ENCODE measurements at places on chromosomes 4 and X.
A peak's percentile ranks its signal among the peaks of the same experiment; 100 is the strongest.

GRCh38 chr4:6910340-6910959 lies 824 bp downstream of the TBC1D14 start:
- no peak for DNase-seq

GRCh38 chrX:39174772-39175417 lies 373.6 kb downstream of the MID1IP1 start:
- no peak for DNase-seq

DNA sequence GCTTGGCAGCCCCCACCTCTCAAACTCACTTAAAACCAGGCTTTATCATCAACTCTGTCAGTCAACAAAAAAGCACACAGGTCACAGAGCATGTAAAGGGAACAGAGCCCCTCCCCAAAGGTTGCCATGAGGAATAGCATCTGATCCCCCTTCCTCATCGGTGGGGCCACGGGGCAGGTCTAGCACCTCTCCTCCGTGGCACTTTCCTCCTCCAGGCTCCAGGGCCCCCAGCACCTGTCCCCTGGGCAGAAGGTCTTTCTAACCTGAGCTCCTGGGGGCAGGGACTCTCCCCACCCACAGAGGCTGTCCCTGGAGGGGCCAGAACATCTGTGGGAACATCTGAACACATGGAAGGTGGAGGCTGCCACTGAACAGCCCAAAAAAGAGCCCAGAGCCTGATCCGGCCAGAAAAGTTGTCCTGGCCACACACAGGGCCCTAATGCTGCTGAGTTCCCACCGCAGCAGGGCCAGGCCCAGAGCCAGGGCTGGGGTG lies 65.7 kb downstream of the ZFYVE28 start:
- DNase-seq, result no peak

- DNase-seq, result no peak
These were observed 555 bp upstream of the ELMOD2 start for GRCh38 chr4:140523370-140523856.

DNA sequence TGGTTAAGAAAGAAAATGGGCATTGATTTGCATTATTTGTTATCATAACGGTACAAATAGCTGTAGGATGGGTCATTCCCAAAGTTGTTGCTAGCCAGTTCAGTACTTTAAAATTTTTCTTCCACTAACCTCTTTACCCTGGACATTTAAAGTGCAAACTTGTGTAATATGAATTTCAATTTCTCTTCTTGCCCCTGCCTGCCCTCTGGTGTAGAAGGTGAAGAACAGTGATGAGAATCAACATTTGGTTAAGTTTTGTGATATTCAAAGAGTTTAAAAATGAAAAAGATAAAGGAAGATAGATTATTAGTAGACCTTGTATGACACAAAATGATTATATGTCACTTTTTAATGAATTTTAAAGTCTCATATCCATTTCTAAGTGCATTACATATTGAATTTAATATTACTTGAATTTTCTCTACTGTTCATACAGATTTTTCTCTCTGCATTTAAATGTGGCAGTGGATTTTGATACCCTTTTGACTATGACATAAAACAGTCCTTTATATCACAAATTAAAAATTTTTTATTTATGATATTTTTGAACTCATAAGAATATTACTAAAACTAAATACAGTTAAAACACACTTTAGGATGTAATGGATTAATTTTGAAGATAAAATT lies 337.7 kb downstream of the BMPR1B start:
- peak; percentile 16 for DNase-seq

DNA sequence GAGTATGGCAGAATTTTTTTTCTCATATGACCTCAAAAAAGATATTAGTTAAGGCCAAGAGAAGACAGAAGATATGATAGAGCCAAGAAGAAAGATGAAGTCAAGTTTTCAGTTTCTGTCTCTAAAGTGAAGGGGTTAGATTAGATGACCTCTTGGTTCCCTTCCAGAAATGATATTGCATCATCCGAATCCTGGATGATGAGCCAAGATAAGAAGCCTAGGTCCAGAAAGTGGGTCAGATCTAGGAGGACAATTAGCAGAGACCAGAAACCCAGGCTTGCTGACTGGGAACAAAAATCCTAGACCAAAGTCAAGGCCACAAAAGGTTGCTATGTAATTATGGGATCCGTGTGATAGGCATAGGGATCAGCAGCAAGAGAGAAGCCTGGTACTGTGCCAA lies 20.2 kb downstream of the SATL1 start:
- DNase-seq, result no peak

All from brain pericyte (primary cell).